Non-pigmented ciliary epithelial cell (primary cell): ENCODE measurements at places on chromosomes 5 and 9.

GRCh38 chr9:123074628-123075027, 41.2 kb downstream of the GPR21 start:
- no peak for DNase-seq

GRCh38 chr5:179254638-179255271, 90.5 kb downstream of the ADAMTS2 start:
- no peak for DNase-seq

DNA sequence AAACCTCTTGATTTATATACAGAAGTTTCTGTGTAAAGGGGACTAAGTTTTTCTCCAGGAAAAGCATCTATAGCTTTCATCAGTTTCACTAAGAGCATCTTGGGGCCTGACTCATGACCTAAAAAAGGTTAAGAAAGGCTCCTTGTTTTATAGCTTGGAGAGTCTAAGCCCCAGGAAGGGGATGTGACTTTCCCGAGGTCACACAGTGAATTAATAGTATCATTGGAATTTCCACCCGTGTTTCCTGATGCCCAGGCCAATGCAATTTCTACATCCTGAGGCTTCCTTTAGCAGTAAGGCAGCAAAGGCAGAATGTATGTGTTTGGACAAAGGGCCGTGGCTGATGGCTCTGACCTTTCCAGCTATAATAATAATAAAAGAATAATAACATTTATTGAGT, 8.6 kb downstream of the MORN5 start:
- DNase-seq: no peak

GRCh38 chr9:20624201-20625002, 2.1 kb upstream of the MLLT3 start:
- peak; percentile 32 for DNase-seq

GRCh38 chr9:122127396-122127798, 32.2 kb downstream of the NDUFA8 start:
- no peak for DNase-seq
